ENCODE measurements at places on chromosomes 11 and 22. TPM values are rescaled to one million over a fixed set of nuclear protein-coding genes. Genes with fewer than 3 reads are reported as not detected.

JAML gene
- 0.12 TPM for total RNA-seq

TTC36 gene
- total RNA-seq, result 1.0 TPM

PIWIL4 gene
- total RNA-seq, result 0.66 TPM

CELSR1 gene
- 20.4 TPM for total RNA-seq

KCNK4 gene
- 1.0 TPM for total RNA-seq

AP1B1 gene
- 74.4 TPM for total RNA-seq

ALDH3B2 gene
- not detected for total RNA-seq

PNPLA3 gene
- 23.4 TPM for total RNA-seq

DDI1 gene
- not detected for total RNA-seq

TNNT3 gene
- total RNA-seq, result not detected

RFPL3 gene
- not detected for total RNA-seq

ZP1 gene
- not detected for total RNA-seq

PATE4 gene
- not detected for total RNA-seq

OR5M8 gene
- total RNA-seq, result not detected

MPPED1 gene
- total RNA-seq, result 0.56 TPM

SLC5A12 gene
- 1.4 TPM for total RNA-seq

- DNase-seq, result no peak
Measured at GRCh38 chr22:23267226-23268043, 87.1 kb downstream of the BCR start.

DNA sequence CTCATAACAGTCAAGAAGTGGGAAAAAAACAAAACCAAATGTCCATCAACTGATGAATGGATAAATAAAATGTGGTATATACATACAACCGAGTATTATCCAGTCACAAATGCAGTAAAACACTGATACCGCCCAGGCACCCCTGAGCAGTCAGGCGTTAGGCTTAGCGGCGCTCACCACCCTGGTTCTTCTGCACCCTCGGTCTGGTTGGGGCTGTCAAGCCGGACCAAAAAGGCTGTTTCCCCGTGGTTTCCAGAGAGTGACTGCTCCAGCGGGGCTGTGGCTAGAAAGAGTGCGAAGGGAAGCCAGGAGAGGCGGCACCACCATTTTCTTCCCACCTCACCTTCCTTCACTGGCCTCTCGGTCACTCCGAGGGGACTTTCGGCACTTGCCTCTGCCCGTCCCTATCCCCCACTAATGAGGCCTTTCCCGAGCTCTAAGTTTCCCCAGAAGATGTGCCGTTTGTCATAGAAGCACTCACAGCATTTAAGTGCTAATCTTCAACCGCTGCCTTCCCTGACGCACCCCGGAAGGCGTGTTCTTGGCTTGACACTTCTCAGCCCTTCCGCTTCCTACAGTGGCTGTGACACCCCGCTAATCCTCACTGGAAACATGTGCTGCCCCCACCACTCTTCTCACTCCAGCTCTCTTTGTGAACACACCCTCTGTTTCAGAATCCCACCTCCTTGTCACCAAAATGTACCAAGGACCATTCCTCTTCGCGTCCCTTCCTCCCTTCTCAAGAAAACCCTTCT lies 42.4 kb downstream of the FCHSD2 start:
- peak; percentile 32 for DNase-seq

- DNase-seq, result no peak
Measured at GRCh38 chr11:102154806-102155205, 44.6 kb downstream of the YAP1 start.

- no peak for DNase-seq
Measured at GRCh38 chr11:113176599-113177360, 137.6 kb upstream of the TTC12 start.

- DNase-seq, result peak; percentile 72
Measured at GRCh38 chr11:64742087-64742888, 1.7 kb downstream of the RASGRP2 start.

GRCh38 chr11:95145430-95146060 lies 55.9 kb downstream of the ENDOD1 start:
- no peak for DNase-seq

GRCh38 chr22:47612311-47612910 lies 850.0 kb downstream of the TBC1D22A start:
- no peak for DNase-seq

DNA sequence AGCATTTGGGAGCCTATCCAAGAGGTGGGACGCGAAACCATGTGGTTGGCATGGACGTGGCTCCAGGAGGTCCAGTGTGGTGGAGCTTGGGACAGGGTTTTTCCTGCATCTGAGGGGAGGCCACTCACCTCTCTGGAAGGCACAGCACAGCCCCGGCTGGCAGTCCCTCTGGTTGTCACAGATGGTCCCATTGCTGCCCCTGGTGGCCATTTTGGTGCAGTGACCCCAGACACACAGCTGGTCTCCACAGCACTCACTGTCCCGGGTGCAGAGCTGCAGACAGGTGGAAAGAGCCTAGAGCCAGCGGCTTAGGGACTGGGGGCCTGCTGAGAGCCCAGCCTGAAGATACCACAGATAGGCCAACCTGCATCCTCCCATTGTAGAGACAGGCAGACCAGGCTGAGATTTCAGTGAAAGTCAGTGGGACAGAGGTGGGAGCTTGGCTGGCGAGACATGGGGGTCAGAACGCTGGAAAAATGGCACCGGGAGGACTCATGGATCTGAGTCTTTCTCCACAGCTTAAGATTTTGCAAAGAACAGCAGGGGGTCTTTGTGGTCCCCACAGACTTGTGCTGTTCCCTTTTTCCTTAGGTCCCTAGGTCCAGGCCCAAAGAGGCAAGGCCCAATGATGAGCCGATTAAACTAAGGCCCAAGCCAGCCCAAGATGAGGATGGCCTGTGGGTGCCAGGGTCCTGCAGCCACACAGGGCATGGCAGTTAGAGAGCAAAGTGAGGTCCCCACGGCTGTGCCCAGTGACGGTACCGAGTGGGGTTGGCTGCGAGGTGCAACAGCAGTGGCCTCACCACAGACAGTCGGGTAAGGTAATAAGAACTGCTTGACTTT lies 41.4 kb downstream of the DKK3 start:
- DNase-seq, result peak; percentile 88

- DNase-seq, result peak; percentile 86
Measured at GRCh38 chr22:19986410-19987341, 29.9 kb downstream of the ARVCF start.

- no peak for DNase-seq
Measured at GRCh38 chr11:94702481-94702880, 65.7 kb upstream of the AMOTL1 start.

DNA sequence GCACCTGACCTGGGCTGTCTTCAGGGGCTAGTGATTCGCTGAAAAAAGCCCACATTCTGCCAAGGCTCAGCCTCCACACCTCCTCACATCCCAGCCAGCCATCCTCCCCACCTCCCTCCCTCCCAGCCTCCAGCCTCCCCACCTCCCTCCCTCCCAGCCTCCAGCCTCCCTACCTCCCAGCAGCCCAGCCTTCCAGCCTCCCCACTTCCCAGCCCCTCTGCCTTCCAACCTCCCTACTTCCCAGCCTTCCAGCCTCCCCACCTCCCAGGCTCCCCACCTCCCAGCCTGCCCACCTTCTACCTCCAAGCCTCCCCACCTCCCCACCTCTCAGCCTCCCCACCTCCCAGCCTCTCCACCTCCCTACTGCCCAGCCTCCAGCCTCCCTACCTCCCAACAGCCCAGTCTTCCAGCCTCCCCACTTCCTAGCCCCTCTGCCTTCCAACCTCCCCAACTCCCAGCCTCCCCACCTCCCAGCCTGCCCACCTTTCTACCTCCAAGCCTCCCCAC lies 33.7 kb upstream of the TH start:
- DNase-seq, result no peak

DNA sequence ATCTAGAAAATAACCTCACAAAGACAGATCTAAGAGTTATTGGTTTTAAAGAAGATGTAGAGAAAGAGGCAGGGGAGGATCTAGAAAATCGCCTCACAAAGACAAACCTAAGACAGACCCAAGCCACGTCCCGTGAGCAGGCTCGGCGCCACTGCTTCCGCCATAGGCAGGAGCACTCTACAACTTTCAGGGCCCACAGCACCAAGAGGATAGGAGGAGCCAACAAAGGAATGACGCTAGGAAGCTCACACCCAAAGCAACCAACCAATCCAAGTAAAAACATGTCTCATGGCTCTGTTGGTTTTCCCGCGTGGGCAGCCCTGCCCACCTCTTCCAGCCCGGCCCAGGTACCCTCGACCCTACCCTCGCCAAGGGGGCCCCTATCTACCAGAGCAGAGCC lies 4167.4 kb upstream of the OR11H1 start:
- no peak for DNase-seq

GRCh38 chr22:30183861-30184278 lies 62.7 kb downstream of the LIF start:
- no peak for DNase-seq

GRCh38 chr22:47122441-47123000 lies 360.1 kb downstream of the TBC1D22A start:
- no peak for DNase-seq

DNA sequence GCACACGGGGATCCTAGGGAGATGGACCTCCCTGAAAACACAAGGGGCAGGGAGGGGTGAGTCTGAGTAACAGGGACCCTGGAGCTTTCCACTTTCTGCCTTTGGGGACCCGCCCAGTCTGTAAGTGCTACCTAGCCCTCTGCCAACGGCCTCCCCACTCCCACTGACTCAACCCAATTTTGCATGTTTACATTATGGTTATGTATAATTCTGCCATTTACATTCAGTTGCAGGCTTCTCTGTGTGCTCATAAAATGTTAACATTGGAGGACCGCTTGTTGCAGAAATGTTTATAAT lies 105.8 kb downstream of the DSCAML1 start:
- no peak for DNase-seq

- no peak for DNase-seq
Measured at GRCh38 chr22:48890693-48891554, 936.7 kb downstream of the BRD1 start.

- no peak for DNase-seq
Measured at GRCh38 chr22:49209452-49210195, 618.0 kb downstream of the BRD1 start.

DNA sequence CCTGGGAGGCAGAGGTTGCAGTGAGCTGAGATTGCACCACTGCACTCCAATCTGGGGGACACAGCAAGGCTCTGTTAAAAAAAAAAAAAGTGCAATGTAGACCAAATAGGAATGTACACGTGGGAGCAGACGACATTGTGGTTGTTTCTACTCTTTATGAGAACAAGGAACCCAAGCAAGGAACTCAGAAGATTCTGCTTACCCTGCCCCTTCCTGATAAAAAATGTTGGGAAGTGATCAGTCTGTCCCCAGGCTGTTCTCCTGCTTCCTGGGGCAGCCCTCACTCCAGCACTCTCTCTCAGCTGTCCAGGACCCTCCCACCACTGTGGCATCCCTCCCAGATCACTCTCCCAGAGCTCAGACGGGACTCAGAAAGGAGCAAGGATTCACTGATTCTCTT lies 31.8 kb downstream of the SLCO2B1 start:
- DNase-seq, result no peak

DNA sequence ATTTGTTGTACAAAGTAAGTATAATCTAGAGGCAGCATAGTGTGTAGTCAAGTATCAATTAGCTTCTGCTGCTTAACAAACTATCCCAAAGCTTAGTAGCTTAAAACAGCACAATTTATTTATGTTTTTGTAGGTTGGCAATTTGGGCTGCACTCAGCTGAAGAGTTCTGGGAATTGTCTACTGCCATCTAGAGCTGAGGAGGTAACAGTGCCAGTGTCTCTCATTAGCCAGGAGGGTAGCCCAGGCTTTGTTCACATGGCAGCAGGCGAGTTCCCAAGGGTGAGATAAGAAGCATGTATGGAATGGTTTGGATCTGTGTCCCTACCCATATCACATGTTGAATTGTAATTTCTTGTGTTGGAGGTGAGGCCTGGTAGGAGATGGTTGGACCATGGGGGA lies 45.8 kb upstream of the SLN start:
- DNase-seq, result peak; percentile 37

DNA sequence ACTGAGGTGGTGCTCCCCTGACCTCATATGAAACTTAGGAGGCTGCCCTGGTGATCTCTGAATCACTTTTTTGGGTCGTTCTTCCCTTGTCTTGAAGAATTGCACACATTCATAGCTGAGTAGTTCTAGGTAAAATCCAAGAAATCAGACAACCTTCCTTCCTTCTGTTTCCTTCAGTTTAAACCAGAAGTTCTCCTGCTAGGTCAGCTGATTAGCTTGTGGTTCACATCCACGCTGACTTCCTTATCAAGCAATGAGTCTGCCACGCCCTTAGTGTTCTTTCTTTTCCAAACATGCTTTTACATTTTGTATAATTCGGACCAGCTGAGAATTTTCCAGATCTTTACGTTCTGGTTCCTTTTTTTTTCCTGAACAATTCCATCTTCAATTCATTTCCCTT lies 892.8 kb downstream of the NTM start:
- no peak for DNase-seq

DNA sequence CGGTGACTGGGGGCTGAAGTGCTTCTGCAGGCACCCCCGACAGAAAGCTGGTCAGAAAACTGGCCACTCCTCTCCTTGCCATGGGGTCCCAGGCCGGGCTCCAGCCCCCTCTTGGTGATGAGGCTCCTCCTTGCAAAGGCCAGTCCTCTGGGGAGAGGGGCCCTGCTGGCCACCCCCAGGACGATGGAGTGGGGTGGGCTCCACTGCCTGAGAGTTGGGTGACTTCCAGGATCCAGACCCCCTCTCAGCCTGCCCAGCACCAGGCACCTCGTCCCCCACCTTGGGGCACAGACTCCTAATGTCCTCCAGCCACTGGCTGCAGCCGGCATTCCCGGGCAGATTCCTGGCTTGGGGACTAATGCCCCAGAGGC lies 441 bp upstream of the RPS6KA4 start:
- no peak for DNase-seq

DNA sequence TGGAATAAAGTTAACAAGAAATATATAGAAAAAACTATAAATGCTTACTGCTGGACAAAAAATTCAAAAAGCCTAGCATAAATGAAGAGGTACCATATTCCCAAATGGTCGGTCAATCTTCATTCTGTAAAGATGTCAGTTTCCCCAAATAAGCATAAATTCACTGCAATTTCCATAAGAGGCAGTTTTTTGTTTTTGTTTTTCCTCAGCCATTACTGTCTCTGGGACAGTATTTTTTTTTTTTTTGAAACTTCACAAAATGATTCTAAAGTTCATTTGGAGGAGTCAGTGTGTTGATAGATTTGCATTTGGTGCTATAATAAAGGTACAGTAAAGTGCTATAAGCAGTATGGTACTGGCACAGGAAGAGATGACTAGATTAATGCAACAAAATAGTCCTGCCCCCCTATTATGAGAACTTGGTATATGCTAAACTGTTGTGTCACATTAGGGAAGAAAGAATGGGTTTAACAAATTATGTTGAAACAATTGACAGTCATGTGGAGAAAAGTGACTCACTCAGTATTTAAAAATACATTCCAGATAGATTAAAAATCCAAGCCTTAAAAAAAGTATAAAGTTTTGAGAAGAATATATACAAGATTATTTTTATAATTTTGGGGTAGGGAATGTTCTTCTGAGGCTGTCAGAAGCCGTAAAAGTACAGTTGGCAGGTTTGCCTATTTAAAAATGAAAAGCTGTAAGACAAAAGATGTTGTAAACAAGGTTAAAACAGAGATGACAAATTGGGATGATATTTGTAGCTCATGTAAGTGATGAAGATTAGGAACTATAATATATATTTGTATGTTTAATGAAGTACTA lies 2.6 kb upstream of the FTH1 start:
- DNase-seq, result no peak

GRCh38 chr22:30774566-30774965 lies 79.9 kb downstream of the OSBP2 start:
- DNase-seq, result no peak
